H7 (cell line): ENCODE measurements at places on chromosomes 1 and 21. TPM values are rescaled to one million over a fixed set of nuclear protein-coding genes. Genes with fewer than 3 reads are reported as not detected.

FMO5 gene
- total RNA-seq = 5.0 and 6.3 TPM in 2 replicates

GIPC2 gene
- 0.07 and 0.26 TPM in 2 replicates for total RNA-seq

ANXA9 gene
- 0.62 and 1.6 TPM in 2 replicates for total RNA-seq

DIPK1A gene
- 3.1 and 3.4 TPM in 2 replicates for total RNA-seq

MRPS21 gene
- total RNA-seq = 113 and 129 TPM in 2 replicates

DNA sequence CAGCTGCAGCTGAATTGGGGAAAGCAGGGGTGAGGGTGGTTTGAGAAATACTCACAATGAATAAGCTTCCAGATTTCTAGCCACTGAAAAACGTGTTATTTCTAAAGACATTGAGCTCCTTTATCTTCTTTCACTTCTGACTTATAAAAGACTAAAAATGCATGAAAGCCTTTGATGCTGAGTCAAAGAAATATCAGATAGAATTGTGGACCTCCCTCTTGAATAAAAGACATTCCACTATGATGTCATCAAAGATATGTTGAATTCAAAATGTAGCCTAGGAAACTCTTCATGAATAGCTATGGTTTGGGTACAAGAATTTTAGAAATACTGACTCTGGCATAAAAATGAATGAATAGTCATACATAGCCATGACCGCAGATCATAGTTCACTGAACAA is 44.7 kb upstream of the COL24A1 start:
- DNase-seq = no peak

DNA sequence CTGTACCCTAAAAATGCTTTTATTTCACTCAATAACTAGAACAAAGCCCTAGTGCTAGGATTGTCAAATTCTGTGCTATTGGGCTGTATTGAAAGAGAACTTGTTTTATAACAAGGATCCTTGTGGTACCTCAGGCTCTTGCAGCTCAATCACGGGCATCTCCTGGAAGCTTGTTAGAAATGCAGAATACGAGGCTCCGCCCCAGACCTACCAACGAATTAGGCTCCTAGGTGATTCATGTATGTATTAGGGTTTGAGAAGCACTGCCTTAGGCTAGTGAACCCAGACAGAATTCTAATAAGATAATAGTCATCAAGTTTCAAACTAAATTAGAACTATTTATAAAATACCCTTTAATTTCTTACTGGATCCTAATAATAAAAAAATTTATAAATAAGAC is 45.6 kb downstream of the ZZZ3 start:
- DNase-seq = peak; percentile 4

- no peak for DNase-seq
Observed at GRCh38 chr1:202976633-202977032, 9.6 kb upstream of the CYB5R1 start.

DNA sequence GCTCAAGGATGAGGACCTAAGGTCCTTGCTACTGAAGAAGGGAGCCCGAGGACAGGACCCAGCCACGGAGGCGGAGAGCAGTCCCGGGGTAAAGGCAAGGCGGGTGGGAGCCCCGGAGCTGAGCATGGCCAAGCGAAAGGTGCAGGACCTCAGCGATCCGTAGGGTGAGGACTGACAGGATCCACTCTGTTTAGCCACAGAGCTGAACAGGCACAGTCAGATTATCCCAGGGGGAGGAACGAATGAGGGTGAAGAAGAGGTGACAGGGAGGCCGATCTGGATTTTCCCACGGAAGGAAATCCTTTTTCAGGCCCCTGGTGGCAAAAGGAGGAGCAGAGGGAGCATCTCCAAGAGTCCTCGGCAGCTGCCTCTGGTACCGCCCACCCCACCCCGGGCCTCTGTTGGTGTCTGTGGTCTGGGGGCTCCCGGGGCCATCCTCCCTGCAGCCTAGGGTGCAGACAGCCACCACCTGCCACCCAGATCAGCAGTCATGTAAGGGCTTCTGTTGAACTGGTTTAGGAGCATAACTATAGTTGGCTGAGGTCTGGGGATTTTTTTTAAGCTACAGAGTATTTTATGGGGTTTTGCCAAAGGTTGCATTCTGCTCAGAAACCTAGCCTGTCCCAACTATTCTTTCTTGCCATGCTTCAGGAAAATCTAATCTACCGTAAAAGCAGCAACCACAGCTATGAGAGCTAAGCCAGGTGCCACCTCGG is 32.3 kb upstream of the LBR start:
- DNase-seq = peak; percentile 77

DNA sequence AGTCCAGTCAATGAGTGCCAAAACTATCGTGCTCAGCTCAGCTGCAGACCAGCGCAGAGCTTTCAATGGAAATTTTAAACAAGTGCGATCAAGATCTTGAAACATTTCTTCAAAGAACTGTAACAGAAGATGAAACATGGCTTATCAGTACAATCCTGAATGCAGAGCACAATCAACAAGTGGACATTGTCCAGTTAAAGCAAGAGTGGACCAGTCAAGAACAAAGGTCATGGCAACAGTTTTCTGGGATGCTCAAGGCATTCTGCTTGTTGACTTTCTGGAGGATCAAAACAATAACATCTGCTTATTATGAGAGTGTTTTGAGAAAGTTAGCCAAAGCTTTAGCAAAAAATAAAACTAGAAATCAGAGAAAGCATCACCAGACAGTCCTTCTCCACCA is 374.2 kb downstream of the SETD4 start:
- no peak for DNase-seq

- DNase-seq = no peak
Observed at GRCh38 chr1:235919127-235919832, 52.6 kb upstream of the LYST start.
